ENCODE measurements at places on chromosomes 5 and 9.

DNA sequence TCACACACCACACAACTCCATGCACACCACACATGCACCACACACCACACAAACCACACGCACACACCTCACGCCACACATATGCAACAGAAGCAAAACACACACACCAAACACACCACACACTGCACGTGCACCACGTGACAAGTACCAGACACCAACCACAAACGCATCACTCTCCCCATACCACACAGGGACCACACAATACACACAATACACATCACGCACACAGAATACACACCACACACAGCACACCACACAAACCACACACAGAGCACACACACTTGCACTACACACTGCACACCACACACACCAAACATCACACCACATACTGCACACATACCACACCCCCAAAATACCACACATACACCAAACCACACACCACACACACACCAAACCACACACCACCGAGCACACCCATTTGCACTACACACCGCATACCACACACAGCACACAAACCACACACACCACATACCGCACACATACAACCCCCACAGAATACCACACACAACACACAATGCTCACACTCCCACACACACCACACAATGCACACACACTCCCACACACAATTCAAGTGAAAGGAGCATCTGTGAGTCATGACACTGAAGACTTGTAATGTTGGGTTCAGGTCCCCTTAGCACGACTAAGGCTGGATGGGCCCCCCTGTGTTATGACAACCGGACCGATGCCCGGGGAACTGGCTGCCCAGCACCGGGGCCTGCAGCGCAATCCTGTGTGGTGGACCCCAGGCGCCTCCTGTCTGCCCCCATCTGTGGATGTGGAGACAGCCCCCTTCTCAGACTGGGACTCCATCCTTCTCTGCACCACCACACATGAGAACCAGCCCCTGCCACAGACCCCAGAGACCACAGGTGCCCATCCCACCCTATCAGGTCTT, 6.0 kb upstream of the ZDHHC11 start:
- no peak for DNase-seq

GRCh38 chr9:93406371-93406770, 45.1 kb upstream of the FAM120A start:
- DNase-seq: no peak

DNA sequence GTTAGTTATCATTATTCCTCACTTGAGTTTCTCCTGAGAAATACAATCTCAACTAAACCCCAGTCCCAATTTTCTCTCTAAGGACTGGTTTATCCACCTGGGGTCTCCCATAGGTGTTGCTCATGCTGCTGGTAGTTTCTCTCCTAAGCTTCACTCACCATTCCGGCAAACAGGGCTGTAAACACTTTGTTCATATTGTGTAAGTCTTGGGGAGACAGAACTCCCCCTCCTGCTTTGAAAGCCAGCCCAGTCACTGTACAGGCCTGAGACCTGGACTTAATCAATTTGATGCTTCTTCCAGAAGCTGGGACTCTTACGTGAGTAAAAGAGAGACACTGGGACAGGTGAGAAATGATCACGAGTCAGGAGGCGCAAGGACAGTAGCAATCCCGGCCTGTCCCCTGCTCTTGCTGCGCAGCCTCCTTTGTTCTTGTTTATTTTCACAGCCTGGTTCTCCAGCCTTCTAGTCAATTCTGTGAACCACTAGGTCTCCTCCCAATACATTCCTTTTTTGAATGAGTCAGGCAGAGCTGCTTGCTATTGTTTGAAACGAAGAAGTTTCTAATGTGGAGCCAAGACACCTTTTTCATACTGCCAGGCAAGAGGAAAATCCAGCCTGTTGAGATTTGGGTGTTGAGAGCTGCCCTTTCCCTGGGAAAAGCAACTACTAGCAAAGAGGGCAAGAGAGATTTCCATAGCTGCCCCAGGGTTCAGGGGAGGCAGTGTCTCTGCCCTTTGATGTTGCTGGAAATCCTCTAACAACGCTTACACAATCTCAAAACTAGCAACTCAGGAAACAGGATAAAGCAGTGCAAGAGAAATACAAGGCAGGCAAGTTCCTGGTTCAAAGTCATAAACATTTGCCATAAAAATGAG, 9.2 kb upstream of the SHROOM1 start:
- DNase-seq: no peak

GRCh38 chr9:354453-354852, 139.8 kb downstream of the DOCK8 start:
- no peak for DNase-seq

DNA sequence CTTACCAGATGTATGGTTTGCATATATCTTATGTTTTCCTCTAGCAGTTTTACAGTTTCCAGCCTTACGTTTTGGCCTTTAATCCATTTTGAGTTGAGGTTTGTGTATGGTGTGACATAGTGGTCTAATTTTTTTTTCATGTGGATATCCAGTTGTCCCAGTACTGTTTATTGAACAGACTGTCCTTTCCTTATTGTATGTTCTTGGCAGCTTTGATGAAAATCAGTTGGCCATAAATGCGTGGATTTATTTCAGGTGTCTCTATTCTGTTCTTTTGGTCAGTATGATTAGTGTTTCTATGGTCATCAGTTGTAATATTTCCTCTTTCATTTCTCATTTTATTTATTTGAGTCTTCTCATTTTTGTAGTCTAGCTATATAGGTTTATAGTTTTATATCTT, 42.4 kb downstream of the SRFBP1 start:
- DNase-seq: no peak

GRCh38 chr9:93315960-93316359, 132.0 kb downstream of the WNK2 start:
- no peak for DNase-seq

GRCh38 chr5:95641741-95642220, 4.8 kb upstream of the RFESD start:
- no peak for DNase-seq

GRCh38 chr5:76626738-76627137, 3.5 kb upstream of the F2RL2 start:
- DNase-seq: no peak

DNA sequence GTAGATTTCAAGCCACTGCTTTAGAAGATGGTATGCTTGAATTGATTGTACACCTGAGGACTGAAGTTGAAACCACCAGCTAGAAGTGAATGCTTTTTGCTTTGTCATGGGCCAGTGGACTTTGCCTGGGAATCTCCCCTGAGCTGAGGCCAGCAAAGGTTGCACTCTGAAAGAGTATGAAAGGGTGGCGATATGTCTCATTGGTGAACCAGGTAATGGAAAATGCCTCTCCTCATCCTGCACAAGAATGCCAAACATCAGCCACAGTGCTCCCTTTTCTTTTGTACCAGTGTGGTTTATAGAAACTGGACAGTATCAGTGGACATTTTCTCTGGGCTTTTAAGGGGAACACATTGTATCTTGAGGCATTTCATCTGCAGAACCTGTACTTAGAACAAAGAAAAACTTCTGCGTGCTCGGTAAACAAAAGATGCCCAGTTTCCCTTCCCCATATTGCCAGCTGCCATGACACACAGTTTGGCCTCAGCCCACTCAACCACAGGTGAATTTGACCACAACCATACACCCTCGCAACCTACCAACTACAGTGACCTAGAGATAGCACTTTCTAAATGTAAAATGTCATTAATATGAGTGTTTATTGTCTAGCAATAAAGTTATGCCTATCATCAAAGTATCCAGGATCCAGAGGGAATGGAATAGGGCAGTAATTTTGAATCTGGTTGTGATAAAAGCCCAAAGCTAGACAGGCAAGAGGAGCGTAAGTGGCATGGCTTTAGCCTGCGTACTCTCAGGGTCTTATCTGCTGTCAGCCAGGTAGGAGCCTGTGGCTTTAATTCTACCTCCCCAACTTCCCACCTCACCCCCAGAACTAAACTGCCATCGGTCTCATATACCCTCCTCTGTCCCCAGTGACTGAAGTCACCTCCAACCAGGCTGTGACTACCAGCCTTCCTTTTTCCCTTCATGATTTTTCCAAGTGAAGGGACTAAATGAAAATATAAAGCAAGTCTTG, 79.5 kb upstream of the LHFPL2 start:
- DNase-seq: no peak

- no peak for DNase-seq
Observed at GRCh38 chr9:121909111-121909510, 184.0 kb downstream of the TTLL11 start.

- DNase-seq: no peak
Observed at GRCh38 chr9:132381966-132382541, 24.6 kb downstream of the TTF1 start.

DNA sequence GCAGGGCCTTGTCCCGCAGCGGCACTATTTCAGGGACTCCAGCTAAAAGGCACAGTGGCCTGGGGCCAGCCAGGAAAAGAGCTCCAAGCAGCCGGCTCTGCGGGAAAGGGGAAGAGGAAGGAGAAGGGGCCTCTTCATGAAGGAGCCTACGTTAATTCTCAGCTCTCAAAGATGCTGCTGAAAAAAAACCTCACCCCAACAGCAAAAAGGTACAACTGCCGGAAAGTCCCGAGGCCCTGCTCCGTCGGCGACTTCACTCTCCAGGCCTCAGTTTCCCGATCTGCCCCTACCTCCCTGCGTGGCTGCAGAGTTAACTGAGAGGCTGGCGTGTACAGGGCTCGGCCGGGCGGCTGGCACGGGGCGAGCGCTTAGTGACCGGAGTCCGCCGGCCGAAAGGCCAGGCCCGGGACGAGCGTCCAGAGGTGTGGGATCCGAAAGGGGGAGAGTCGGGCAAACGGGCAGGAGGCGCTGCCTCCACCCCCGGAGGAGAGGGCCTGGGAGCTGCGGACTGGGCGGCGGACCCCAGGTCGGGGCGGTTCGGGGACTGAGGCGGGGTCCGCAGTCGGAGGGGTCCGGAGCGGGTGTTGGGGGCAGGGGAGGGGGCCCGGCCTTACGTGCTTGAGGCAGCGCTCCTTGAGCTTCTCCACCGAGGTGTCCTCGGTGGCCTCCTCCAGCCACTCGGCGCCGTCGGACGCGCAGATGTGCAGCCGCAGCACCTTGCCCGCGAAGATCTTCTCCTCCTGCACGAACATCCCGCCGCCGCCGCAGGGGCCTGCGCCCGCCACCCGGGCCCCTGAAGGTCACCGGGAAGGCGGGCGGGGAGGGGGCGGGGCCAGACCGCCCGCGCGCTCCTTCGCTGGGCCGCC, 529 bp downstream of the UBAC1 start:
- DNase-seq: no peak

DNA sequence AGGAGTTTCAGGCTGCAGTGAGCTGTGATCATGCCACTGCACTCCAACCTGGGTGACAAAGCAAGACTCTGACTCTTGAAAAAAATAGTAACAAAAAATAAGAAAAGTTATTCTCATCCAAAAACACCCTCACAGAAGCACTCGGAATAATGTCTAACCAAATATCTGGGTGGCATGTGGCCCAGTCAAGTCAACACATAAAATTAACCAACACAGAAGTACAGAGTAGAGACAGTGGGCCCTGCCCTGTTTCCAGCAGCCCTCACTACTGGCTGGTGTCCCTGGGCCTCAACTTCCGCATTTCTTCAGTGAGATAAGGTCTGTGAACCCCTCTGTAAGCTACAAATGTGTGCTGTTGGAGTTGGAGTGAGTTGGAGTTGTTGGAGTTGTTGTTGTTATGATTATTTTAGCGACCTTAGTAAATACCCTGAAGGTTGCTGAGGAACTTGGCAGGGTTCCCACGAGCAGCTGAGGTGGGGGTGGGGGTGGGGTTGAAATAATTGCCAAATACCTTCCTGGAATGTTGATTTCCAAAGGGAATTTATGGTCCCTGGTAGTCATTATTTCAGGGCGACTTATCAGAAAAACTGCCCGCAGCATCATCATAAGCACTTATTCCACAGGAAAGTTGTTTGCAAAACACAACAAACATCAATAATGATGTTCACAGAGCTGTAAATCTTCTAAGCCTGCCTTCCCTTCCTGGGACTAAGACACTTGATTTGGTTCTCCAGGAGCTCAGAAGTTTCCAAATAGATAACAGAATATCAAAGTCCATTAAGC, 30.2 kb downstream of the C5orf15 start:
- no peak for DNase-seq

DNA sequence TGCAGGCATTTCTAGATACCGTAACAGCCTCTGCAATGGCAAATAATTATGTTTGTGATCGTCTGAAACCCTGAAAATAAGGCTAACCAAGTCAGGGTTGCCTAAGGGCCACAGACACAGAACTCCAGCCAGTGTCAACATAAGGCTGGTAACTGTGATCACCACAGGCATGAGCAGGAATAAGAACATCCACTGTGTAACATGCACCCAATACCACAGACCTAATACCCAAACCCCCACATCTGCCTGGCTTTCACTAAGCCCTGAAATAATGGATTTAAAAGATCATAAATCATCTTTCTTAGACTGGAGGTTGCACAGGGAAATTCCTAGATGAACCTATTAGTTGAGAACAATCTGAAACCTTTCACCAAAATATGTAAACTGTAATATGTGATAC, 394.5 kb downstream of the NFIB start:
- DNase-seq: no peak

- DNase-seq: no peak
Observed at GRCh38 chr5:143245929-143246561, 157.4 kb downstream of the NR3C1 start.

DNA sequence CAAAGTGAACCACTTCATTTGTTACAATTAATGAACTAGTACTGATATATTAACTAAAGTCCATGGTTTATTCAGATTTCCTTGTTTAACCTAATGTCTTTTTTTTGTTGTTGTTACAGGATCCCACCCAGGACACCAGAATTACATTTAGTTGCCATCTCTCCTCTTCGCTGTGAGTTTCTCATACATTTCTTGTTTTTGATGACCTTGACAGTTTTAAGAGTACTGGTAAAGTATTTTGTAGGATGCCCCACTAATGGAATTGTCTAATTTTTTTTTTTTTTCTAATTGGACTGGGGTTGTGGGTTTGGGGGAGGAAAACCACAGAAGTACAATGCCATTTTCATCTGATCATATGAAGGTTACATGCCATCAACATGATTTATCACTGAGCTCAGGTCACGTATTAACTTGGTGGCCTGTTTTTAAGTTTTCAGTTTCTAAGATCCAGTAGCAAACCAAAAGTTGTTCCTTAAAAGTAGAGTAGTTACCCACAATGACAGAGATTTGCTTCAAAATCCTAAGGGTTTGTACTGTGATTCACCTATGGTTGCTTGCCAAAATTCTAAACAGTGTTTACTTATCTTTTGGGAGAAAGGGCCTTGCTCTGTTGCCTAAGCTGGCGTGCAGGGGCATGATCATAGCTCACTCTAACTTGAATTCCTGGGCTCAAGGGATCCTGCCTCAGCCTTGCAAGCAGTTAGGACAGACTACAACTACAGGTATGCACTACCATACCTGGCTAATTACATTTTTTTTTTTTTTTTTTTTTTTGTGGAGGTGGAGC, 4.5 kb upstream of the OTULIN start:
- DNase-seq: no peak

- DNase-seq: no peak
Observed at GRCh38 chr5:168481330-168481788, 4.9 kb upstream of the RARS1 start.
